ENCODE measurements at places on chromosomes 2 and 18.
A peak's percentile ranks its signal among the peaks of the same experiment; 100 is the strongest.

- peak; percentile 42 for DNase-seq
These were observed 18.1 kb downstream of the CPSF3 start for GRCh38 chr2:9441556-9441955.

DNA sequence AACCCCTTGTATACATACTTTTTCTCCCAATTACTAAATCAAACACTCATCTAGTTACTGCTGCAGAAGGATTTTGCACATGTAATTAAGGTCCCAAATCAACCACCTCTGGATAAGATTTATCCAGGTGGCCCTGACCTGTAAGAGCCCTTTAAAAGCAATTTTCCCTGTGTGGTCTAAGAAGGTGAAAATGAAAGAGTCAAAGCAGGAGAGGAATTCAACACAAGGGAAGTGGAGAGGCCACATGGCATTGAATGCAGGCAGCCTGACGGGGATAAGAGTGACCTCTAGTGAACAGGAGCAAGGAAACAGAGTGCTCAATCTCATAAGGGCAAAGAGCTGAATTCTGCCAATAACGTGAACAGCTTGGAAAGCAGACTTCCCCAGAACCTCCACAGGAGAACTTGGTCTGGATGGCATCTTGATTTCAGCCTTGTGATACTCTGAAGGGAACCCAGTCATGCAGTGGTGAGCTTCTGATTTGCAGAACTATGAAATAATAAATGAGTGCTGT, 27.2 kb downstream of the PPP3R1 start:
- no peak for DNase-seq

DNA sequence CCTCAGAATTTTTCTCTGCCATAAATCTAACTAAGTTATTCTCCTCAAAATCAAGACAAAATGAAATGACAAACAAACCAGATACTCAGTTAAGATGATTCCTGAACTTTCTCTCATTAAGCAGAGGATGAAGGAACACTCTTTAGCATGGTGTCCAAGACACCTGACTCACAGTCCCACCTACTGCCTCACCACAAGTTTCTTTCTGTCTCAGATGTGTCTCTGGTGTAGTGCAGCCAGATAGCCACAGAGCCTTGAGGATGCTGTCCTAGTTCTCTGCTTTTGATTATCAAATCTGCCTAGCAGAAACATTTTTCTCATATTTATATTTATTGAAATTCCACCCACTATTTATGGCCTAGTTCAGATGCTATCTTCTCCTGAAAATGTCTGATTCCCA, 103.6 kb upstream of the TMEM200C start:
- DNase-seq, result no peak

GRCh38 chr2:177106212-177106611, 106.4 kb upstream of the HNRNPA3 start:
- no peak for DNase-seq

DNA sequence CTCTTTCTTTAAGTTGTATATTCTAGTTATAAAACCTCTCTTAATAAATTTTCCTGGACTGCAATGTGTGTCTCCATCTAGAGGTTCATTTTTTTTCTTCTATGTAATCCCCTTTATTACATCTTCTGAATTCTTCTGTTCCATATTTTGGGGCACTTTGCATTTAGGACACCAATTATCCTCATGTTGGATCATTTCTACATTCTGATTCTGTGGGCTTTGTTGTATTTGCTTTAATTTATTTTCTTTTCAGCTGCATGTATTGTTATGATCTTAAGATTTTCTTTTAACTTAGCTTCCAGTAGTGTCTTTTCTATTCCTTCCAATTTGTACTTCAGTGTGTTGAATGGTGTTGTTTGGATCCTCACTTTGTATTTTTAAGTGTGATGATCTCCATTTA, 5.2 kb upstream of the SKA1 start:
- DNase-seq, result no peak

GRCh38 chr2:2838548-2838845, 507.4 kb upstream of the MYT1L start:
- DNase-seq, result no peak

GRCh38 chr2:67412424-67412823, 15.3 kb downstream of the ETAA1 start:
- no peak for DNase-seq

DNA sequence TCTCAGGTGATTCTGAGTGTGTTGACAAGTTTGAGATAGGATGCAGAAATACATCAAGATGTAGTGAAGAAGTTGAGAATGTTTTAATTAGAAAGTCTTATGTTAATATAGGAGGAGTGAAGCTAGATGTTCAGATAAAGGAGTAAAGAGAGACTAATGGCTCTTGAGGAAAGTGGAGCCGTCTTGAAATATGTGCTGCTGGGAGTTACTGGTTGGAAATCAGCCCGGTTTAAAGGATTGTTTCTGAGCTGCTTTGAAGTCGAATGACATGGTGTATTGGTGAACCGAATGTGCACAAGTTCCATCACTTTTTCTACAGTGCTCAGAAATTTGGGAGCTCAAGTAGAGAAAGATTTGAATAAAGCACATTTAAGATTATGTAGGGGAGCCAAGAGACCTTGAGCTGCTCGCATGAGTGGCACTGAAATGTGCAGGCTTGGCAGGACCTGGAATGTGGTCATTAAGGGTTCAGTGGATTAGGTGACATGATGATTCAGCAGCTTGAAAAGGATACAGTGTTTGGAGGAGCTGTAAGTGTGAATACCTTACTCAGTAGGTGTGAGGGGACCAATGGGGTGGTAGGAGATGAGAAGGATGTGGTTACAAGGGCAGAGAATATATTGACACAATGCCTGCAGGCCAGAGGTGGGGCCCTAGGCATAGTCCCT, 68.6 kb downstream of the CAB39 start:
- DNase-seq, result no peak

- no peak for DNase-seq
These were observed 103.5 kb downstream of the NYAP2 start for GRCh38 chr2:225502971-225503370.

GRCh38 chr2:129006135-129006886, 687.6 kb upstream of the HS6ST1 start:
- DNase-seq, result no peak

GRCh38 chr2:111201214-111201613, 80.5 kb downstream of the BCL2L11 start:
- no peak for DNase-seq

- DNase-seq, result peak; percentile 89
These were observed 884.8 kb downstream of the EPHA4 start for GRCh38 chr2:220687231-220687843.

GRCh38 chr2:9439536-9439935, 16.1 kb downstream of the CPSF3 start:
- DNase-seq, result peak; percentile 21

GRCh38 chr2:44822174-44822573, 119.3 kb upstream of the SIX3 start:
- no peak for DNase-seq

GRCh38 chr18:74141667-74142066, 6.0 kb downstream of the FBXO15 start:
- DNase-seq, result no peak

GRCh38 chr2:144480285-144480684, 39.6 kb downstream of the ZEB2 start:
- peak; percentile 64 for DNase-seq

DNA sequence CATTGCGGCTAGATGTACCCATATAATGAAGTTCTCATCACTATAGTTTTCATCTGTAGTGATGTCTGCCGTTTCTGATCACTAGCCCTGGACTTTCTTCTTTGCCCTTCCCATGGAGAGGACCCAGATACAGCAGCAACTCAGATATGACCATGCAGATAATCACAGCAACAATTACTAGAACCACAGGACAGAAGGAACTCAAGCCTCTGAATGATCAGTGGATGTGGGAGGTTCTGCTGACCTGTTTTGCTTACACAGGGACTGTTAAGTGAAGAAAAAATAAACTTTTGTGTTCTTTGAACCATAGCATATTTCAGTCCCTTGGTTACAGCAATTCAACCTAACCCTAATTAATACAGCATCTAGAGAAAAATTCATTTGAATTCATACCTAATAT, 62.7 kb downstream of the ACVR1 start:
- no peak for DNase-seq

GRCh38 chr2:219706823-219707281, 79.4 kb downstream of the SLC4A3 start:
- no peak for DNase-seq

GRCh38 chr2:58677748-58678147, 436.6 kb upstream of the FANCL start:
- DNase-seq, result no peak

- no peak for DNase-seq
These were observed 12.3 kb upstream of the CHST10 start for GRCh38 chr2:100429726-100430125.

DNA sequence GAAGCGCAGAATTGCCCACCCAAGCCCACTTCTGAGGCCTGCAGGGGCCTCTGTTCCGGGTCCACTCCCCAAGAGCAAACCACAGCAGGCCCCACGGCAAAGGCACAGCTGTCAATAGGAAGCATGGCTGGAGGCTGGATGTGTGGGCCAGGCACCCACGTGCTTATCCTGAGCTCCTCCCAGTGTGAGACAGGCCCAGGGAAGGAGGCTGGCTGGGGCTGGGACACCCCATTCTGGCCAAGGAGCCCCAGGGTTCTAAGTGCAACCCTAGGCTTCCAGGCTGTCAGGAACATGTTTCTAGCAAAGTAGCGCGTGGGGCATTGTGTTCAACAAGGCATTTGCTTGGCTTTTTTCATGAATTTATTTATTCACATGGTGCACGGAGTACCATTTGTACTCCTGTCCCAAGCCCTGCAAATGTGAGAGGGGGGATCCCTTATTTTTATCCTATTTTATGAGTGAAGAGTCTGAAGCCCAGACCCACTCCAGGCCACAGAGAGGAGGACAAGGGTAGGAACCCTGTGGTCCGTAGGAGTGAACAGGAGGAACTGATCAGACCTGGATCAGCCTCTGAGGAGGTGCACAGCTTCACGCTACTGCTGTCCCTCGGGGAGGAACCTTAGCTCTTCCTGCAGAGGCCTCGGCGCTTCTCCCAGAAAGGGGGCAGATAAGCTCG, 6.1 kb upstream of the RAB17 start:
- no peak for DNase-seq

GRCh38 chr2:221807706-221808105, 235.6 kb upstream of the EPHA4 start:
- no peak for DNase-seq

- DNase-seq, result no peak
These were observed 119.2 kb downstream of the ETAA1 start for GRCh38 chr2:67516362-67516761.

DNA sequence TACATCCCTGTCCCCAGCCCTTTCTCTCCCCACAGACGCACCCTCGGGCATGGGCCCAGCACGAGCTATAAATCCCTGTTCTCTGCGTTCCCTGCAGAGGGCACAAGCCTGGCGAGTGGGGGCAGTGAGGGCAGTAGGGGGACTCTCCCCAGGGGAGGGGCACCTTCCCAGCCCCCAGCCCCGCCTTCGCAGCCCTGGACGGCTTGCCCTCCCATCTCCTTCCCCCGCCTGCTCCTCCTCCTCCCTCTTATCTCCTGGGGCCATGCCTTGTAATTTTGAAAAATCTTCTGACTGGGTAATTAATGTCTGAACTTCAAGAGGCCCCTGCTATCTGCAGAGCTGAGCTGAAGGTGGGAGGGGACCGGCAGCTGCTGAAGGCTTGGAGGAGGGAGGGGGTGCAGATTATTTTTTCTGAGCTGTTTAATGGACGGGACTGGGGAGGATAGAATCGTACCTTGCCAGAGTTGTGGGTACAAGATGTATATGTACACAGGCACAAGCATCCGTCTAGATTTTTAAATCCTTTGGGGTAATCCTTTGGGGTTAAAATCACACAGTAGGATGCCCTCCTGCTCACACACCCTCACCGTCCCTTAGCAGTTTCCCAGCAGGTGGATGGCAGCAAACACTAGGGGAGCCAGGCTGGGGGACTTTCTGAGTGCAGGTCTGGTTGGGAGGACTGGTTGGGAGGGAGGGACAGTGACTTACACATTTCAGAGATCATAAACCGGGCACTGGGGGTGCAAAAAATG, 121.9 kb downstream of the SMAD7 start:
- no peak for DNase-seq

DNA sequence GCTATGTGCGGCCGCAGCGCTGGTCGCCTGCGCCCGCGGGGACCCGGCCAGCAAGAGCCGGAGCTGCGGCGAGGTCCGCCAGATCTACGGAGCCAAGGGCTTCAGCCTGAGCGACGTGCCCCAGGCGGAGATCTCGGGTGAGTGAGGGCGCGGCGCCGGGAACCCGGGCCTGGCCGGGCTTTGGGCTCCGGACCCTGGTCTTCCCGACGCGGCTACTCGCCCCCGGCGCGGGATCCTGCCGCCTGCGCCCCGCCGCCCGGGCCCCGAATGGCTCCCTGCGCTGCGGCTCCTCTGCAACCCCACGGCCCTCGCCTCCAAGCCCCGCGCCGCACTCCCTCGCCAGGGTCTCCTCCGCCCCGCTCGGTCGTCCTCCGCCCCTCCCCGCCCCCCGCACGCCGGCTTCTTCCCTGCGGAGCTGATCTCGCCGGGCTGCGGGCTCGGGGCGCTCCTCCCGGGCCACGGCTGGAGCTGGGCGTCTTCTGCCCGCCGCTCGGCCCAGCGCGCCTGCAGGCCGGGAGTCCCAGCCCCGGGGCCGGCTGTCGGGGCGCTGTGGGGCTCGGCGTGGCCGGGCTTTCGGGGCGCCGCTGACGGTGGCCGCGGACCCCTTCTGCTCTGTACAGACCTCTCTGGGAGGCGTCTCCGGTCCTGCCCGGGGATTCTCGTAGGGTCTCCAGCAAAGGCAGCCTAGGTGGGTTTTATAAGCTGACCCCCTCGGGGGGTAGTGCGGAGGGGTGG, 652 bp downstream of the GPC1 start:
- peak; percentile 55 for DNase-seq

- peak; percentile 21 for DNase-seq
These were observed 500.9 kb downstream of the RNF144A start for GRCh38 chr2:7417845-7418742.

DNA sequence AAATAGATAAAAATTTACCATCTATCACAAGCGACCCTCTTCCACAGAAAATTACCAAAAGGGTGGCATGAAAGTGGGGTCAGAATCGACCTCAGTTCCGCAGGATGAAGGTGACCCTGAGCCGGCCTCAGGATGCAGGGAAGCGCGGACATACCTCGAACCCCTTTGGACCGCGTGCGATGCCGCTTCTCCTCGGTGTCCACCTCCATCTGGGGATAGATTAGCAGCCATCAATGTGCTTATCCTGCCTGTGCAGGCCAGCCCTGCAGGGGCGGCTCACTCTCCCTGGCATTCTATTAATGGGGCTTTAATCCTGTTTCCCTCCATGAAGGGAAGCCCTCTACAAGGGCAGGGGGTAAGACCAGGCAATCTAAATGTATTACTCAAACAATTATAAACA, 235.3 kb upstream of the PXDN start:
- no peak for DNase-seq

DNA sequence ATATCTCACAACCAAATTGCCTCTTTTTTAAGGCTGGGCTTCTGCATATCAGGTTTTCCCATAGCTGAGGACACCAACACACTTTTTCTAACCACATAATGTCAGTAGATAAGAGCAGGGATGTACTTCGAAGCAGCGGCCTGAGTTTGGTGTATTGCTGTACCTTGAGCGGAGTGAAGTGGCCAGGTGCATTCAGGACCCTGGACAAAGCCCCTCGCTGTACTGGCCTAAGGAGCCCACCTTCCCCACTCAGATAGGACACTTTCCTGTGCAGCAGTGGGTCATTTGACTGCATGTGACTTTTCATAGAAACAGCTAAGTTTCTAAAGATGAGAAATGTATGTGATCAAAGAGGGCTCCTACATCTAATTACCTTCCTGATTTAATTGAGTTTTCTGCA, 212.5 kb downstream of the GBX2 start:
- no peak for DNase-seq

All from adipocyte (in vitro differentiated cells).